Lung (tissue), 17 donors: ENCODE measurements at places on chromosomes 2 and 18.

- DNase-seq: no peak
These were observed 416.2 kb upstream of the LYPD1 start for GRCh38 chr2:133086176-133086575.

DNA sequence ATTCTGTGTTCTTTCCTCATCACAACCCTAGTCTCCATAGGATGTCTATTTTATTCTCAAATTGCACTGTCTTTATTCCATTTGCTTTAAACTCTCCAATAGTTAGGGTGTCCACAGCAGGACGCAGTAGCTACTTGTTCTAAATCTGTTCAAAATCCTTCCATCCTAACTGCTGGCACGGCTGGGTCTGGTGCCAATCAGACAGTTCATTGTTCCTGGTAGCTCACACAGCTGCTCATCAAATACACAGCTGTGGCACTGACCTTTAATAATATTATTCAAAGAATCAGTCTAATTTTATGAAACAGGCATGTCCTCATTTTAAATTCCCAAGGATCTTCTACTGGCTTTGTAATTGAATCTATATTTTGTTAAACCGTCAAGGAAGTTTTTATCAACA lies 59.7 kb upstream of the TMEFF2 start:
- DNase-seq: no peak

GRCh38 chr2:974502-974901 lies 23.9 kb downstream of the SNTG2 start:
- peak; percentile 89 for DNase-seq

GRCh38 chr2:15967415-15968279 lies 27.3 kb downstream of the MYCN start:
- DNase-seq: no peak

DNA sequence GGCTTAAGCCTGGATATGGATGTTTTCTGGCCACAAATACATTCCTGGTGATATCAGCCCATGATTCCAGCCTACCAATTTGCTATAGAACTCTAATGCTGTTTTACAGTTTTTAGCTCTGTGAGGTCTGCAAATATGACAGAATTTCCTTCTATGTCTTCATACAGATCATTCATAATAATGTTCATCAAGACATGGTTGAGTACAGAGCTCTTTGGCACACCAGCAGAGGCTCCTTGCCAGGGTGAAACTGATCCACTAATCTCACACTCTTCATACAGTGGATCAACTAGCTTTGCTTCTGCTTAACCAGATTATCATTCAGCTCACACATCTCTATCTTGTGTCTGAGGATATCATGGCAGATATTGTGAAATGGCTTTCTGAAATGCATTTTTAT lies 672.1 kb downstream of the STK39 start:
- peak; percentile 97 for DNase-seq

DNA sequence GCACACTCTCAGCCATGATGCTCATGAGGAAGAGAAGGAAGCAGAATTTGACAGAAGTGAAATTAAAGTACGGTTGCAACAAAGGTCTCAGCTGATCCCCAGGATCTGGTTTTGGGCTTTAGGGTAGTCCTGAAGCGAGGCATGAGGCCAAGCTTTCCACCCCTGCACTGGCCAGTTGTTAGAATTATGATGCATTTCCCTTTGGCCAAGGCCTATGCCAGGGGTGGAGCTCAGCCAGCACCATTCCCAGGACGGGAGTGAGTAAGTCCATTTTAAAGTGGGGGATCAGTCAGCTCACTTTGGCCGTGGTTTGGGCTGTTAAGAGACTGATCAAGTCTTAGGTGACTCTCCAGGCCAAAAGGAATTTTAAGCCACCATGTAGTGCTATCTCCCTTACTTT lies 314.5 kb upstream of the MMADHC start:
- DNase-seq: no peak

DNA sequence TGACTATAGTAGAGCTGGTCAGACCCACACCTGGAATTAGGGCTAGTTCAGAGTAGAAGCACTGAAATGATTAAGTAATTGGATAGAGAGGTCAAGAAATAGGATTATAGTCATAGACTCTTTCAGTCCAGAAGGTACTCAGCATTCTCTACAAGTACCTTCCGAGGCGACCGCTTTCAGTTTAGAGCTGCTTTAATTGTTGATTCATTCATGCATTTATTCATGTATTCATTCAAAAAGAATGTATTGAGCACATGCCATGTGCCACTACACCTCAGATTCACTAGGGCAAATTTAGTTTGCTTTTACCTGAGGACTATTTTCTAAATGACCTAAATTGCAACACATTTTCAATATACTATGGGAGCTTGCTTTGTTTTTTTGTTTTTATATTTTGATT lies 48.7 kb downstream of the CRIM1 start:
- no peak for DNase-seq

GRCh38 chr2:143786026-143786765 lies 657.0 kb downstream of the ARHGAP15 start:
- peak; percentile 86 for DNase-seq

GRCh38 chr2:198444800-198445287 lies 640.5 kb downstream of the PLCL1 start:
- DNase-seq: no peak

DNA sequence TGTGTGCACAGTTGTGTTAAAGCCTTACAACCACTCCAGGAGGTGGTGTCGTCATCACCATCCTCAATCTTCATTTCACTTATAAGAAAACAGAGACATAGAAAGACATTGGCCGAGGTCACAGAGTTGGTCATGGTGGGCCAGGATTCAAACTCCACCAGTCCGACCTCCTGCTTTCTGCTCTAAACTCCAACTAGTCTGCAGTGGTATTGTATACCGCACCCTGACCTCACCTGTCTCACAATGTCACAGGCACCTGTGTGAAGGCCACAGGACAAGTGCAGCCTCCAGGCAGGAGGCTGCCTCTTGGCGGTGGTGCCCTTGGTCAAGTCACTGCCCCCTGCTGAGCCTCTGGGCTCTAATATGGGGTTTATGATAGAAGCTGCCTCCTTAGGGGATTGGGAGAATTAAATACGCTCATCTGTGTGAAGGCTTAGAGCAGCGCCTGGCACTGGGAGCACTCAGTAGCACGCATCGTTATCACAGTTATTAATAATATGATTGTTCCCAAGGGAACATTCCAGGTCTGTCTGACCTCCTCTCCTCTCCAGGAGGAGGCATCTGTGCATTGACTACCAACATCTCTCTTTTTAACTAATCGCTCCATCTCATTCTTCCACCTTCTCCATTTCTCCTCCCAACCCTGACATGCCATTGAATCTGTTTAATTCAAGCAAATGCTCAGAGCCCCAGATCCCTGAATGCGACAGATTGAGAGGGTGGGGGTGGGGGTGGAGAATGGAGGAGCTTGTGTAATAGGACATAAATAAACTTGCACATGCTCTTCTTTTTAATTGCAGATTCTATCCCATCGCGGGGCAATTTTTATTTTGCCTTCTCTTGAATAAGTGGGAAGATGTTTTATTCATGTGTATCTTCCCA lies 112.7 kb downstream of the MCFD2 start:
- peak; percentile 11 for DNase-seq

DNA sequence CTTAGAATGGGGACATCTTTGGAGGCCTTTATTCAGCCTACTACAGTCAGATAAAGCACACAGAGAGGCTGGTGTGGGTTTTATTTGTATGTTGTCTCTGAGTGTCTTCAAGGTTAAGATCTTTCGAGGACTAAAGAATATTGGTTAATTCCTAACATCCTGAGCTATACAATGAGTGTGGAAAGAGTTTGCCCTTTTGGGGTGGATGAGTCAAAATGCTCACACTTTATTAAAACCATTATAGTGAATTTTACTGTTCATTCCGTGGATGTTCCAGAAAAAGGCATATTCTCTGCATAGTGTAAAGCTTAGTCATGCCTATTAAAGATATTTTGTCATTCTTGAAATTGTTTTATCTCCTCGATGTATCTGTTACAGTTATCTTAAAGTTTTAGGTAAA lies 29.1 kb upstream of the SLC38A11 start:
- DNase-seq: no peak

DNA sequence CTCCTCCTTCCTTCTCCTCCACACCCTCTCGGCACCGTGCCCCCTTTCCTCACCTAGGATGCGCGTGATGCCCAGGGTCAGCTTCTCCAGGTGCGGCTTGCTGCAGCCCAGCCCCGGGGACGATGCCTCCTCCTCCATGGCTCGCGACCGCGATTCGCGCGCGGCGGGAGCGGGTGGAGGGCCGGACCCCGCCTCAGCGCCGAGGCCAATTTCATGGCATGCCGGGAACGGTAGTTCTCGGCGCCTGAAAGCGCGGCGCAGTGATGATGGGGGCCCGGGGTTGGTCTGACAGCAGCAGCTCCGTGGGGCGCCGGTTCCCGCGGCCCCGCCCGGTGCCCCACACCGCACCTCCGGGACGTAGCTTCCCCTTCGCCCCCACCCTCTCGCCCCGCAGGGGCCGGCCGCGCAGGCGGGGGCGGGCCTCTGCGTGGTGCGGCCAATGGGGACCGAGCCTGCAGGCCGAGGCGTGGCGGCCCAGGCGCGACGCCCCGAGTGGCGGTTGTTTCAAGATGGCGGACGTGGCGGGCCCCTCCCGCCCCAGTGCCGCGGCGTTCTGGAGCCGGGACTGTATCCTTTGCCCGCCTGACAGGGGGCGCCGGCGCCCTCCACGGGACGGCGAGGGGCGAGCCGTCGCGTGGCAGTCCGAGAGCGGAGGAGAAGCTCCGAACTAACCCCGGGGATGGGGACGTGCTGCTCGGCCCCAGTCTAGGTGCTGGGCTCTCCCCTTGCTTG lies at the start of the genes KIAA1328 and TPGS2:
TSS of gene KIAA1328 (plus strand) at position 498 of the 732 bp plus-strand sequence. CDS start at position 510, 12 bp downstream.
TSS of gene TPGS2 (minus strand) at position 373 of the 732 bp plus-strand sequence. CDS start at position 138, 235 bp downstream.
- DNase-seq: peak; percentile 93

- DNase-seq: peak; percentile 57
These were observed 980.8 kb downstream of the TSN start for GRCh38 chr2:122736279-122736678.

DNA sequence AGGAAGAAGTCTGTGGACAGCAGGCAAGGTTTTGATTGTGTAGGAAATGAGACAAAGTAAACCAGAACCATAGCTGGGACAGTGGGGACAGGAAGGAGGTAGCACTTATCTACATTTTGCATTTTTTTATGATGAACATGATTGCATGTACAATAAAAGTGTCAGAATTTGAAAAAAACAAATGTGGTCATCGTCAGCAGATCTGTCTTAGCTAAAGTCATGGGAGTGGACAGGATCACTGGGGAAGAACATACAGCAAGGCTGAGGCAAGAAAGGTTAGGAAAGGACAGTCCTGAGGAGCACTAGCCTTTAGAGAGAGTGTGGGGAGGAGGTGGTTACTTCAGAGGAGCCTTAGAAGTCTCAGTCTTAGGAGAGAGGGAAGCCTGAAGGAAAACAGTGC lies 35.1 kb upstream of the SLC14A2 start:
- no peak for DNase-seq

DNA sequence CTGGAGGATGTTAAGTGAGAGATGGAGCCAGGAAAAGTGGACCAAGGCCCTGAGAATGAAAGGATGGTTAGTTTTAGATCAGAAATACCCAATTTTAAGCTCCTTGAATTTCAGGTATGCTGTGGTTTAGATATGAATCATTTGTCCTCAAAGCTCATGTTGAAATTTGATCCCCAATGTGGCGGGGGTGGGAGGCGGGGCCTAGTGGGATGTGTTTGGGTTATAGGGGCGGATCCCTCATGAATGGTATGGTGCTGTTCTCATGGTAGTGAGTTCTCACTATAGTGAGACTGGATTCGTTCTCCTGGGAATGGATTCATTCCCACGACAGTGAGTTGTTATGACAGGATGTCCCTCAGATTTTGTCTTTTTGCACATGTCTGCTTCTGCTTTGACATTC lies 11.4 kb downstream of the MYO5B start:
- DNase-seq: no peak

- DNase-seq: no peak
These were observed 62.9 kb upstream of the BZW1 start for GRCh38 chr2:200748779-200749178.

DNA sequence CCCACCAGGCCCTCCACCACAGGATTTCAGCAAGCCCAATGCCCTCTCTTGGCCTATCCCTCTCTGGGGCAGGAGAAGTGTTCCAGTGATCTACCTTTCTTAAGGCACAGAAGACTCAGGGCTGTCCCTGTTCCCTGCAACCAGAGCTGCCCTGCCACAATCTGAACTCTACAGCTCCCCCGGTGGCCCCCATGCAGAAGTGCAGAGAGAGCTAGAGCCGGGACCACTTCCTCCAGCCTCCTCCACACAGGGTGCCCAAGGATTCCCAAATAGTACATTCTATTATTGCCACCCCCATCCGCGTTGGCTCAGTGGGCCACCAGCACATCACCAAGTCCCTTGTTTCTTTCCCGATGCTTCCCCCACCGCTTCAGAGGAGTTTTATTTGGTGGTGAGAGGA lies 114.8 kb upstream of the PTPRM start:
- DNase-seq: peak; percentile 14

DNA sequence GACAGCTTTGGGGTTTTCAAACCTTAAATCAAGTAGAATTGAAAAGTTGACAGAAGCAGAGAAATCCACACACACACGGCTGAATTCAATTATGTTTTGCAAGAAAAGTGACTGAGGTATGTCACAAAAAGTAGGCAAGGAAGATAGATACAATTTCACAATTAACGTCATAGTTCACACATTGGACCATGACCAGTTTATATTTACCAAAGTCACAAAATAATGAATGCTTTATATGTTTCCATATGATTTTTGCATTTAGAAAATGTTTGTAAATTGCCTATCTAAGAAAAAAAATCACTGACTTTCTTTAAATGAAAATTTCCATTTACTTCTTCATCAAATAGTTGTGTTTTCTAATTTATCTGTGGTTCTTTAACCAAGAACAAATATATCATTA lies 29.4 kb upstream of the ZNF516 start:
- DNase-seq: no peak

DNA sequence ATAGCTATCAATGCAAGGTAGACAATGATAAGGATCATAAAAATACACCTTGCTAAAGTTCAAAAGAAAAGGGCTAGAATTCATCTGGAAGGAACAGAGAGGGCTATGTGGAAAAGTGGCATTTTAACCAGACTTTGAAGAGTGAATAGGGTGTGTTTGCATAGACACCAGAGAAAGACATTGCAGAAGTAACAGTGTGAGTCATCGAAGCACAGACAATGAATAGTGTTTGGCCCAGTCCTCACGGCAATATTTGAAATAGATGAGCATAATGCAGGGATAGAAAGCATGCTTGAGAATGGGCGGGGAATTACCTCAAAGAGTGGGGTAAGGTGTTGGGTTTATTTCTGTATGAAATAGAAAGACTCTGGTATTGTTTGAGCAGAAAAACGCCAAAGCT lies 24.2 kb downstream of the MYT1L start:
- no peak for DNase-seq

DNA sequence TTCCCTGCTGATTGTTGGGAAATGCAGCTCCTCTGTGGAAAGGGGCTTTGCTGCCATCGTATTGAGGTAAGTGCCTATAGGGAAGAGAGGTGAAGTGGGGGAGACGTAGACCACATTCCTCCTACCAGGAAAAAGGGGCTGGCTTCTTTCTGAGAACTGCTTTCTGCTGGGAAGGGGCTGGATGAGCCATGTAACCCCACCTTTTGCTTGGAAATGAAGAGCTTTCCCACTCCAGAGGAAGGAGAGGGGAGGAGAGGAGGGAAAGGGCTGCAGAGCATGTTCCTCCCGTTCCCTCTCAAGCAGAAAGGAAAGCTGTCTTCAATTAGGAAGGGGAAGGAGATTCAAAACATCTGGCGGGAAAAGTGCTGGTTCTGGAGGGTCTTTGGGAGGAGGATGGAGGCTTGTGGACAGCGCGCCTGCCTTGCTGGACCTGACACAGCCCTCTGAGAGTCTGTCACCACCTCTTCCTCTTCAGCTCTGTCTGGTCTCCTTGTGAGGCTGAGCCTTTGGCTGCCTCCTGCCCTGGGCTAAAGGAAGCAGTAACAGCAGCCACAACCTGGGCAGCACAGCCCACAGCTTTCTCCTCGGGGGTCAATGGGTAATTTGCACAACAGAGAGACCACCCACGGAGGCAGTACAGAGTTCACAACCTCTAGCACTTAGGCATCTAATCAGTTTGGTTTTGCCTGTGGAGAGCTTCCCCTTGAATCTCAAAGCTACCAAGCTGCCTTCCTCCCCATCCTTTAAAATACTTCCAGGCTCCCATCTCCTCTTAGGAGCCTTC lies 410.0 kb upstream of the TNP1 start:
- DNase-seq: peak; percentile 83
